Activated naive CD8-positive, alpha-beta T cell treated with anti-CD3 and anti-CD28 coated beads, Interleukin-2, amount 50 U/mL, for 24 hours (primary cell): ENCODE measurements at places on chromosomes 2 and 18.

GRCh38 chr18:52334896-52335295 is 5.1 kb upstream of the DCC start:
- no peak for DNase-seq
- no peak overlapping the region for H3K4me3 ChIP-seq
- no peaks in the 10 kb centered on the region for H3K4me1 ChIP-seq
- H3K27ac ChIP-seq, result no peak overlapping the region
- H3K27me3 ChIP-seq, result peaks cover 11% of the 10 kb centered on the region

DNA sequence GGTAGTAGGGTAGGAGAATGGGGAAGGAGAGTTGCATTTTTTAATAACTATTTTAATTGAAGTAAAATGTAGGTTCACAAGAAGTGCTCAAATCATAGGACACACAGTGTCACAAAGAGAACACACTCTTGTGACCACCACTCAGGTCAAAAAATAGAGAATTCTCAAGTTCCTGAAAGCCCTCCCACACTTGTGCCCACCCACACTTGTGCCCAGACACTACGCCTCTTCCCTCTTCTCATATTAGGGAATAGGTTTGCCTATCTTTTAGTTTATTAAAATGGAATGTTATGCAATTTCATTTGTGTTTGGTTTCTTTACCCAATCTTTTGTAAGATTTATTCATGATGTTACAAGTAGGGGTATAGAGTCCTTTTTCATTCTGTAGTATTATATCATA is 67.2 kb downstream of the UGGT1 start:
- H3K27ac ChIP-seq, result no peak overlapping the region
- DNase-seq, result no peak
- H3K36me3 ChIP-seq, result peaks cover 56% of the 10 kb centered on the region
- H3K27me3 ChIP-seq, result no peaks in the 10 kb centered on the region

GRCh38 chr2:128773641-128774319 is 455.1 kb upstream of the HS6ST1 start:
- no peaks in the 10 kb centered on the region for H3K36me3 ChIP-seq
- H3K4me3 ChIP-seq, result no peak overlapping the region
- H3K27me3 ChIP-seq, result no peaks in the 10 kb centered on the region

GRCh38 chr2:142877216-142877838 is at the start of gene KYNU:
KYNU (plus strand) TSS chr2:142877664; CDS start chr2:142885368, 7,704 bp downstream.
- no peaks in the 10 kb centered on the region for H3K27me3 ChIP-seq
- DNase-seq, result no peak
- H3K4me1 ChIP-seq, result peaks cover 4% of the 10 kb centered on the region
- no peak within 1 kb of the TSS for H3K27ac ChIP-seq
- no peaks in the 10 kb centered on the region for H3K36me3 ChIP-seq

DNA sequence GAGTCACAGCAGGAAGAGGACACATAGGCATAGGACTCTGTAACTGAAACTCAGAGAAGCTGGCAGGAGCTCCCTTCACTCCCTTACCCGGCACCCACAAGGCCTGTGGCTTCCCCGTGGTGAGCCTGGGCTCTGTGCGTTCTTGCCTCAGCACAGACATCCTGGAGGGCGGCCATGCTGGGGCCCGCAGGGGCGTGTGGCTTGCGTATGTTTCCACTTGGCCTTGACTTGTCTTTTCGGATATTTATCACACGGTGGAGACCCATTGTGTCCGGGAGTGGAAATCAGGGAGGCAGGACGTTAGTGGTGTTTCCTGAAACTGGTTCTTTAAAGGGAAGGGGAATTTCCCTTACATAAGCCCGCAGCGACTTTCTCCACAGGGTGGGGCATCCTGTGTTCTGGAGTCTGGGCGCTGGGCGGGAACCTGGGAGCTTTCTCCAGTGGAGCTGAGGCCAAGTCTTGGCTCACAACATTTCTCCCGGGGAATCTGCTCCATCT is 49.9 kb upstream of the EML6 start:
- H3K36me3 ChIP-seq, result peaks cover 11% of the 10 kb centered on the region
- peak overlapping the region; percentile 16 for H3K4me3 ChIP-seq
- peaks cover 29% of the 10 kb centered on the region for H3K4me1 ChIP-seq
- peak; percentile 73 for DNase-seq
- peak overlapping the region; percentile 29 for H3K27ac ChIP-seq
- peaks cover 34% of the 10 kb centered on the region for H3K27me3 ChIP-seq

DNA sequence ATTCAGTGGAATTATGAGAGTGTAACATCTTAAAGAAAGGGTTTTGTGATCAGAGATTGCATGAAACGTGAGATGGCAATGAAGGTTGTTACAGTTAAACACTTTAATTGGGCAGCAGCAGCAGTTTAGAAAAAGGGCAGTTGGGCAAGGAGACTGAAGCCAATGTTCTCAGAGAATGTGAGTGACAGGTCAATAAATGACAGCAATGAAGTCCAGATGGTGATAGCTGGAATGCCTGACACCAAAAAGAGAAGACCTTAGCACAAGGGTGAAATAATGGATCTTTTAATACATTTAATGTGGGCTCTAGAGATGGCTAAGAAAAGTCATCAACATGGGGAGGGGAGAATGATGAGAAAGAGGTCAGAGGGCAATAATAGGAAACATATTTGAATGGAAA is 89.4 kb upstream of the CDH7 start:
- H3K36me3 ChIP-seq, result no peaks in the 10 kb centered on the region
- H3K4me1 ChIP-seq, result no peaks in the 10 kb centered on the region
- H3K4me3 ChIP-seq, result no peak overlapping the region
- no peak overlapping the region for H3K27ac ChIP-seq
- no peak for DNase-seq

- H3K36me3 ChIP-seq, result no peaks in the 10 kb centered on the region
- no peak overlapping the region for H3K4me3 ChIP-seq
- no peak overlapping the region for H3K27ac ChIP-seq
Observed at GRCh38 chr2:158381978-158382377, 74.6 kb downstream of the CCDC148 start.

- H3K4me1 ChIP-seq, result peaks cover 8% of the 10 kb centered on the region
- H3K4me3 ChIP-seq, result no peak overlapping the region
- DNase-seq, result no peak
- no peak overlapping the region for H3K27ac ChIP-seq
- peaks cover 8% of the 10 kb centered on the region for H3K27me3 ChIP-seq
Observed at GRCh38 chr2:200615247-200615646, 29.4 kb downstream of the AOX1 start.

DNA sequence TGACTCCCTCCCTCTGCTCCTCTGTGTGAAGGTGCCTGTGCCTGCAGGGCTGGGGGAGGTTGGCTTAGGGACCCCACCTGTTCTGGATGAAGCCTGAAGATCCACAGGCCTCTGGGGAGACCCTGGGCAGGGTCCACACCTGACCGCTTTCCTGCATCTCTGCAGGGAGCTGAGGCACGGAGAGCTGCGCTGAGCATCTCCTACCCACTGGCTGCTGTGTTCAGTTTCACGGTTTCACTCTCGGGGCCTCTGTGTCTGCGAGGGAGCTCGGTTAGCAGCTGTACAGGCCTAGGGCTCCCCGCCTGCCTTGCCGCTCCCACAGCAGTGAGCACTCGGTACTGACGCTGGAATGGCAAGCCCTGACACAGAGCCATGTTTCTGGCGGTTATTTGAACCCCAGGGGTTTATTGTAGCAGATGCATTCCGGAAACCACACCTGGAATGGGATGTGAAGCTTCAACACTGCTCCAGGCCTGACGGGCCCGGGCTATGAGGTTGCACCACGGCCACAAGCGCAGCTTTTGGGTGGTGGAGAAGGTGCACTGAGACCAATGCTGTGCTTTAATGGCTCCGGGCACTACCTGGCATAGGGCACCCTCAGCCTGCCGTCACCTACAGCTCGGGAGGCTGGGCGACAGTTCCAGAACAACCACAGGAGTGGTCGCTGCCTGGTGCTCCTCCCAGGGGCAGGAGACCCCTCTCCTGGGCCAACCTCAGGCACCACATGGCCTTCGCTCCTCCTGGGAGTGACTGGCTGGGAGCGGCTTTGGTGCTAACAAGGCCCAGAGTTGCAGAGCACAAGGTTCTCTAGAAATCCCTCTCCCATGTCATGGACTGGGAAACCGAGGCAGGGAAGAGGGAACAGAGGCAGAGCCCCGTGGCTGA is 257.9 kb downstream of the NDUFA10 start:
- no peaks in the 10 kb centered on the region for H3K4me1 ChIP-seq
- H3K27me3 ChIP-seq, result peaks cover 2% of the 10 kb centered on the region
- H3K4me3 ChIP-seq, result no peak overlapping the region
- DNase-seq, result no peak

GRCh38 chr18:11991021-11991795 is 9.9 kb downstream of the IMPA2 start:
- no peak overlapping the region for H3K4me3 ChIP-seq
- H3K27ac ChIP-seq, result no peak overlapping the region
- H3K4me1 ChIP-seq, result peaks cover 8% of the 10 kb centered on the region
- no peak for DNase-seq
- H3K36me3 ChIP-seq, result no peaks in the 10 kb centered on the region
- no peaks in the 10 kb centered on the region for H3K27me3 ChIP-seq

GRCh38 chr2:9243357-9243756 is 36.7 kb downstream of the ASAP2 start:
- H3K27ac ChIP-seq, result no peak overlapping the region
- H3K4me1 ChIP-seq, result no peaks in the 10 kb centered on the region
- no peaks in the 10 kb centered on the region for H3K36me3 ChIP-seq

- DNase-seq, result no peak
- H3K27me3 ChIP-seq, result no peaks in the 10 kb centered on the region
- H3K27ac ChIP-seq, result no peak overlapping the region
- no peak overlapping the region for H3K4me3 ChIP-seq
Observed at GRCh38 chr2:228599297-228599696, 417.8 kb upstream of the SPHKAP start.
